Activated CD4-positive, alpha-beta T cell treated with anti-CD3 and anti-CD28 coated beads, Interleukin-2, amount 50 U/mL, for 4 hours (primary cell): ENCODE measurements at places on chromosomes 16 and 17.

DNA sequence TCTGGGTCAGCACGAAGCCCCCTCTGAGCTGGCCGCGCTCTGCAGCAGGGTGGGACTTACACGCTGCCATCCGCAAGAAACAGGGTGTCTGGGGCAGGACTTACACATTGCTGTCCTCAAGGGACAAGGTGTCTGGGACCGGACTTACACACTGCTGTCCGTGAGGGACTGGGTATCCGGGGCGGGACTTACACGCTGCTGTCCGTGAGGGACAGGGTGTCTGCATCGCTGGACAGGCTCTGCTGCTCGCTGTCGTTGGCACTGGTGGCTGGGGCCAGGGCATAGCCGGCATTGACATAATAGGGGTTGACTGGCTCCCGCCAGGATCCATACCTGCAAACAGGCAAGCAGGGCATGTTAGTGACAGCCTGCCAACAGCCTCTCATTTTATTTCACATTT is 31.4 kb downstream of the PDIA2 start:
- no peak for DNase-seq

GRCh38 chr16:9820476-9821246 is 361.6 kb downstream of the GRIN2A start:
- no peak for DNase-seq

GRCh38 chr17:82917699-82918345 is 78.0 kb upstream of the ZNF750 start:
- DNase-seq: peak; percentile 21

DNA sequence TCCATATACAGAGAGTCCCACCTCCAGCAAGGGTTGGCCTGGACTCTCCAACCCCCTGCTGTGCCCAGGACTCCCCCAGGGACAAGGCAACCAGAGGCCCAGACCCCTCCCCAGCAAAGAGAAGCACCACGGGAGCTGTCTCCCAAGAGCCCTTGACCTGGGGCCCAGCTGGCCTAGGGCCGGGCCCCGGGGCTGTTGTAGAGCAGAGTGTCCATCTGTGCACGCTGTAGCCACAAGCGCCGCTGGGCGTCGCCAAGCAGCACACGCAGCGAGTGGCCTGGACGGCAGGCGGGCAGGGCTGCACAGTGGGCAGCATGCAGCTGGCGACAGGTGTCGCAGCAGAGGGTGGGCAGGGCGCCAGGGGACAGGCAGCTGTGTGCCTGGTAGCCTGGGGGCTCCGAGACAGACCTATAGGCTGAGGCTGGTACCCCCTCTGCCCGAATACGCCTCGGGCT is 4.3 kb downstream of the SPATA2L start:
- no peak for DNase-seq

GRCh38 chr16:73976644-73977043 is 320.0 kb upstream of the PSMD7 start:
- no peak for DNase-seq

DNA sequence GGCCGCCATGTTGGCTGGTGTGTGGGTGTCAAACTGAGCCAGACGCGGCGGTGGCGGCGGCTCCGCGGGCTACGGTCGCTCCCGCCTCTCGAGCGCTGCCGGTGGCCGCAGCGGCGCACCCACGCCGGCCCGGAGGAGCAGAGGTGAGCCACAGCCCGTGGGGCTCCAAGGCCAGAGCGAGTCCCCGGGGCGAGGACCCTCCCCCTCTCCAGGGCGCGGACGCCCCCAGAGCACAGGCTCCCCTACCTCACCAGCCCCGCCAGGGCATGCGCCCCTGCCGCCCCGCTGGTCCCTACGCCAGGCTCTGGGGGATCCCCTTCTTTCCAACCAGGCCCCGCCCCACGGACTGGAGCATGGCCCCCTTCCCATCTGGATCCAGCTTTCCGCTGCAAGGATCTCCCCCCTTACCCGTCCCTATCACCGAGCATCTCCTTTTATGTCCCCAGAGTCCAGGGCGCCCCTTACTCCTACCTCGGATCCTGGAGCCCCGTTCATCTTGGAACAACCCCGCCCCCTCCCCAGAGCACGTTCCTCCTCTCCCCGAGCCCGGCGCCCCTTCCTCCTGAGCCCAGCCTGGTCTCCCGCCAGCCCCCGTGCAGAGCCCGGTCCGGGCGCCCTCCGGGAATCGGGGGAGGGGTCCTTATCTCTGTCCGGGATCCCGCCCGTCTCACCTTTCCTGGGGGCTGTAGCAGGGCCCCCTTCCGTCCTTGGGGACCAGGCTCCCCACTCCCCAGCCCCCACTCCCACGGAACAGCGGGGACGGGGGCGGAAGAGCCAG is 412 bp downstream of the EPN2 start:
- peak; percentile 24 for DNase-seq

DNA sequence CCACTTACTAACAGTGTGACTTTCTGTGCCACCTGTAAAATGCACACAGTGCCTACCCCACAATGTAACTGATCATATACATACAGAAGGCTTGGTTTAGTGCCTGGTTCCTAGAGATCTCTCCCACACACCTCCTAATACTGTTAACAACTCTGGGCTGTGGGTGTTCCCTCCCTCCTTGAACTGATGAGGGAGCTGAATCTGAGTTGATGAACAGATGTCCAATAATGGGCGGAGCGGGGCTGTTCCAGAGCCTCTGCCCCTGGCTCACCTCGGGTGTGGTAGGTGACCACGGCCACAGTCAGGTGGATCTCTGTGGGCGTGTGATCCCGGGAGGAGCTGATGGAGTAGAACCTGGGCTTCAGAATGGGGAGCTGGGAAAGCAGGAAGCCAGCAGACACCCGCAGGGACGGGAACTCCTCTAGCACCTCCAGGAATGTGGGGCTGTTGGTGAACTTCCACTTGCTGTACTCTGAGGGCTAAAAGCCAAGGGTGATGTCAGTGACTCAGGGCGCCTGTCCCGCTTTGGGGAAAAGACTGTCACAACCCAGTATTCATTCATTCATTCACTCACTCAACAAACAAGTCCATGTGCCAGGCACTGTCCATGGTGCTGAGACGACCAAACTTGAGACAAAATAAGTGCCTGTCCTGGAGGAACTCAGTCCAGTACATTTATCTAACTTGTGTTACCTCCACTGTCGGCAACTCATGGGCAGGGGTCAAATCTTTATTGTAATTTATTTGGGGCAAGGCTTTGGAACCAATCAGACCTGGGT is 37.6 kb downstream of the NOS2 start:
- no peak for DNase-seq

DNA sequence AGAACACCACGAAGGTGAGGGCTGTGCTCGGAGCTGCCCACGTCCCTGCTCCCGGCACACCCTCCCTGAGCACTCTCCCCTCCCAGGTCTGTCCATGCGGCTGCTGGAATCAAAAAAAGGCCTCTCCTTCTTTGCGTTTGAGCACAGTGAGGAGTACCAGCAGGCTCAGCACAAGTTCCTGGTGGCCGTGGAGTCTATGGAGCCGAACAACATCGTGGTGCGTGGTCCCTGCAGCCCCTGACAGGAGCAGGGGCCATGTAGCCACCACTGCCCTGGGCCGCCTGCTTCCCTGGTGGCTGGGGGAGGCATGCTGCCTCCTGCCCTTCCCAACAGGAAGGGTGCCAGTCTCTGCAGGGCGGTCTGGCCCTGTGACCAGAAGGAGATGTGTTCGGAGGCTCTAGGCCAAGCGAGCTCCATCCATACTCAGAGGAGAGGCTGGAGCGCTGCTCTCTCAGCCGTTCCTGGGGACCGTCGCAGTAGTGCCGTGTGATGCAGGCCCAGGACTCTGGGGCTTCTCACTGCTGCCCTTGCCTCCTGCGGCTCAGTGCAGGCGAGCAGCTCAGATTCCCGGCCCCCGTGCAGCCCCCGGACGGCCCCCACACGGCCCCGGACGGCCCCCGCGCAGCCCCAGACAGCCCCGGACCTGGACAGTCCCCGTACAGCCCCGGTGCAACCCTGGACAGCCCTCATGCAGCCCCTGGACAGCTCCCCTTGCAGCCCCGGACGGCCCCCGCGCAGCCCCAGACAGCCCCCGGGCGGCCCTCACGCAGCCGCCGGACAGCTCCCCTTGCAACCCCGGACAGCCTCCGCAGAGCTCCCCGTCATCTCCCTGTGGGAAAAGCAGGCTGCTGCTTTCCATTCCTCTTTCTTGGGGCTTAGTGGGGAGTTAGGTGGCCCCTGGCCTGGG is 20.5 kb downstream of the TCF25 start:
- DNase-seq: no peak

DNA sequence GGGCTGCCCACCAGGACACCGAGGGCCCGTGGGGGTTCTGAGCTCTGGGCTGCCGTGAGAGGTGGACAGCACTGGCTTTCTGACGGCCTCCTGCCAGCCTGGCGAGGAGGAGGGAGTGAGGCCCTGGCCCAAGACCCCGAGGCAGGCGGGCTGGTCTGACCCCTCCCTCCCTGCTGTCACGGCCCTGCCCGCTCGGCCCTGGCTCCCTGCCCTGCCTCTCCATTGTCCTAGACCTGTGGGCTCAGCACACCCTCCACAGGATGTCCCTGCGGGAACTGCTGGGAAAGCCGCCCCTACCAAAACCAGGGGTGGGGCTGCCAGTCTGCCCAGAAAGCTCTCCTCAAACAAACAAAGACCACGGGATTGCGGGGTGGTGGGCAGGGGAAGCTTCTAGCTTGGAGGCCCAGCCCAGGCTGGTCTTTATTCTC is 20.7 kb downstream of the SPNS2 start:
- no peak for DNase-seq

GRCh38 chr17:14048169-14048568 is 21.1 kb upstream of the COX10 start:
- DNase-seq: no peak

DNA sequence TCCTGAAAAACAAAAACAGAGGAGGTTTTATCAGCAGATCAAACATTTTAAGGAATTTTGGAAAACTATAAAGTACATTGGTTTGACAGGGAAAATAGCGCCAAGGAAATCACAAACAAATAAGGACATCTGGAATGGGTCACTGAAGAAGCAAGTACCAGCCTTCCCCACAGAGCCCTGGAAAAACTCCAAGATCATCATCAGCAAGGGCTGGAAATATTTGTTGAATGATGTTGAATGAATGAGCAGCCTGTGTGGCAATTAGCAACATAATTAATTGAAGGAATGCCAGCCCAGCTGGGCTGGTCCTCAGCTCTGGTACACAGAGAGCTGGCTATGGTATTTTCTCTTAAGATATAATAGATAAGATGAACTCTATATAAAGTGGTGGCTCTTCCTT is 290.4 kb downstream of the HS3ST3A1 start:
- no peak for DNase-seq

DNA sequence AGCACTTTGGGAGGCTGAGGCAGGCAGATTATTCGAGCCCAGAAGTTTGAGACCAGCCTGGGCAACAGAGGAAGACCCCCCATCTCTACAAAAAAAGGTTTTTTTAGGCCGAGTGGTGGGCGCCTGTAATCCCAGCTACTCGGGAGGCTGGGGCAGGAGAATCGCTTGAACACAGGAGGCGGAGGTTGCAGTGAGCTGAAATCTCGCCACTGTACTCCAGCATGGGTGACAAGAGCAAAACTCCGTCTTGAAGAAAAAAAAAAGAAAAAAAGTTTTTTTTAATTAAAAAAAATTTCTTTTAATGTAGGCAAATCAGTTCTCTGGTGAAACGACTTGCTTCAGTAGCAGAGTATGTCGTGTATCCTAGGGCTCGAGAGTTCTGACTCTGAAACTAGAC is 10.9 kb downstream of the HSD3B7 start:
- no peak for DNase-seq

DNA sequence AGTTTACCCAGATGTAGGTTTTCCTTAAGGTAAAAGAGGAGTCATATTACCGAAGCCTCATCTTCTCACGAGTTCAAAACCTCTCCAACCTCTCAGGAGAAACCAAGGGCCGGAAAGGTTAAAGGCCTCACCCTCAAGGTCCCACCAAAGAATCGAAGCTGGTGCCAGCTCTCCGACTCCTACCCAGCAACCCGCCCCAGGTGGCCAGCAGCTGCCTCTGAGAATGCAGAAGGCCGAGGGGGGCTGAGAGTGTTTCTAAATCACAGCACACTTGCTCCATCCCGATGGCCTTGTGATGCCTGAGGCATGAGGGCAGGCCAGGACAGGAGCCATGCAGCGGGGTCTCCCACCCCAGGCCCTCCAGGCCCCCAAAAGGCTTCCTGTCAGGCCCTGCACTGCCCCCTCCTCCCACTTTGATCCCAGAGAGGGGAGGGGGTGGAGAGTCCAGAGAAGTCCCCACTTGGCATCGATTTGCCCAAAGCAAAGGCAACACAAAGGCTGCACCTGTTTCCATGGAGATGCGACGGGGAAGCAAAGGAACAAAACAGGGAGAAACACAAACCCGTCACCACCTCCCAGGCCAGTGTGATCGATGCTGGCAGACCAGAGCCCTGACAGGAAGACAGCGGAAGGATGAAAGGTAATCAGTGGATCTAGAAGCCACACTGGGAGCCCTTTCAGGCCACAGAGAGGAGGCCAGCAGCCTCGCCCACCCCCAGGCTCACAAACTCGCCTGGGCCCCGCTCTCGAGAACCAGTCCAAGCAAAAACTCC is 39.0 kb downstream of the CUEDC1 start:
- no peak for DNase-seq

DNA sequence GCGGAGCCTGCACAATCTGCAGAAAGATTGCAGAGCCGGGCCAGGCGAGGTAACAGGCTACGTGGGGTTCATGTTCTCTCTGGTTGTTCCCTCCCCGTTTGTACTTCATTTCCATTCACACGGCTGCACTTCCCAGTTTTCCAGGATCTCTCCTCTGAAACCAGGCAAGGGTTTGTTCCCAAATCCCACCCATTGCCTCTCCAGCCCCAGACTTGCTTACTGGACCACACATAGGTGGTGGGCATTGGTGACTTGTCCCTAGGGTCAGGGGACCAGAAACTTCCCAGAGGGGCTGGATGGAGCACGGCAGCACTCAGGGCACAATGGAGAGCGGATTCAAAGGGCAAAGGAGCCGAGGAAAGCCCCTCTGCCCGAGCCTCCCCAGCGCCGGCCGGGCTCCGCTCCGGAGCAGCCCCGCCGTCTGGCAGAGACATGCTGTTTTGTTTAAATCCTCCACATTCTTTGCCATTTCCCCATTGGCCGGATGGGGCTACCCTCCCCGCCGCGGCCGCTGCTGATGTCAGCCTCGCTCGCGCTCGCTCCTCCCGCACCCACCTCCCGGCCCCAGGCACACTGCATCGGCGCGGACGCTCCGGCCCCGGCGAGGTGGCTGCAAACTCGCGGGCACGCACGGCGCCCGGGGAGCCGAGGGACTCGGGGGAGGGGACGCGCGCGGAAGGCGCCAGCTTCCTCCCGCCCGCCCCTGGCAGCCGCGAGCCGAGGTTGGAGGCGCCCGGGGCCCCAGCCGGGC is at the start of gene PITPNC1:
TSS of gene PITPNC1 (plus strand) at position 545 of the 751 bp plus-strand sequence.
- peak; percentile 79 for DNase-seq

GRCh38 chr16:88381820-88382451 is 823 bp upstream of the ZNF469 start:
- no peak for DNase-seq

DNA sequence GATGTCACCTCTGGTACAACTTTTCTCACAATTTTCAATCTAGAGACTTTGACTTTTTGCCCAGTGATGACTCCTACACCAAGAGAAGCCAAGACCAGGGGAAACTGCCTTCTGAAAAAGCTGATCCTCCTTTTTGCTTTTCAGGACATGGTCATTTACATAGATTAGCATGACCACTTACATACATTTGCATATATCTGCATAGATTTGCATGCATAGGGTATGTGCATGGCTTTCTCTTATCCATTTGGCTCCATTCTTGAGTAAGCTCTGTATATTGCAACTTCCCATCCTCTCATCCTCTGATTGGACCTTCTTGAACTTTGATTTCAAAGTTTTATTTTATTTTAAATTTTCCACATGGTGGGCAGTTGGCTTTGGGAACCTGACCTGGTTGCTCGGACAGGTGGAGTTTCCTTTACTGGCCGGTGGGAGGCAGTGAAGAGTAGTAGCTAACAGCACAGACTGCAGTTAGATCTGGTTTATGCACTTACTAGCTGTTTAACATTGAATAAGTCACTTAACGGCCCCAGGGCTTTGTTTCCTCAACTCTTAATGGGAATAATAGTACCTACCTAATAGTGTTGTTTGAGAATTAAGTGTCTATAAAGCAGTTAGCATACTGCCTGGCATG is 92.9 kb downstream of the GPR139 start:
- no peak for DNase-seq
